ENCODE measurements at places on chromosomes 1 and 21. TPM values are rescaled to one million over a fixed set of nuclear protein-coding genes. Genes with fewer than 3 reads are reported as not detected.

CD84 gene
- total RNA-seq, result 0.90 TPM

ZBTB8A gene
- 1.8 TPM for total RNA-seq

C1orf141 gene
- not detected for total RNA-seq

DESI2 gene
- total RNA-seq, result 21.3 TPM

CCDC190 gene
- 1.2 TPM for total RNA-seq

GRCh38 chr1:161705537-161705936, 1.5 kb upstream of the FCRLA start:
- DNase-seq, result no peak

DNA sequence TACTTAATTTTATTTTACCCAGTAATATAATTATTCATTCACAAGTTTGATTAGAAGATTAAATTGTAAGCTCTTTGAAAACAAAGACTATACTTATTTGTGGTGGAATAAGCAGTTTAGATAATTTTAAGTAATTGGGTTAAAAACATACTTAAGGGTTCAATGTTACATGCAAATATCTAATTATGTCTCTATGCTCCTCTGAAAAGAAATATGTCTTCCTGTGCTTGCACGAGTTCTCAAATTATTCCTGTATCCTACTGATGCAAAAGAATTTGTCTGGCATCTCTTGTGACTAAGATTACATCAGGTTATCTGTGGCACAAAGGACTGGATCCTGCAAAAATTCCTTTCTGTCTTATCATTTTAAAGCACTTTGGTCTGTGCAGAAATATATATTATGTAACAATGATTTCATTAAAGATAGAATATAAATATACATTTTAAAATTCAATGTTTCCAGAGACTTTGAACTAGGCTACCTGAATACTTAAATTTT, 416.7 kb downstream of the COL11A1 start:
- no peak for DNase-seq

- DNase-seq, result no peak
These were observed 127.0 kb downstream of the CRB1 start for GRCh38 chr1:197394831-197395608.

DNA sequence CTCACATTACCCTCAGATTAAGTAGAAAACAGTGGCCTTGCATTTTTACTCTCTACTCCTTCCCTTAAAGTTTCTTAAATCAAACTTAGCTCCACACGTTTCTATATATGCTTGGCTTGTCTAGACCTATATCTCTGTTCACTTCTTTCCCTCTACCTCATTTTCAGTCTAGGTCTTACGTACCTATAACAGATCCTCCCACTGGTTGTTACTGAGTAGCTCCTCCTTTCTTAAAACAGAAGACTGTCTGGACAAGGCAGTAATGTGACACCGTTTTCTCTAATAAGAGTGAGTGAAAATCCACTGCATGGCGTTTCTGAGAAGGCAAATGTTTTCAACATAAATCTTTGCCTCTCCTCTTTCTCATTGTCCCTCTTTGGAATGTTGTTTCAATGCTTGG, 211.7 kb upstream of the POGK start:
- no peak for DNase-seq

- no peak for DNase-seq
These were observed 167.1 kb upstream of the DAB1 start for GRCh38 chr1:57590978-57591377.

GRCh38 chr1:102071451-102071850, 74.7 kb upstream of the OLFM3 start:
- DNase-seq, result no peak

- no peak for DNase-seq
These were observed 5.9 kb downstream of the ARHGEF10L start for GRCh38 chr1:17545356-17545755.

Data from heart left ventricle (tissue), 16 donors.